Endodermal cell (in vitro differentiated cells): ENCODE measurements at places on chromosomes 5 and 9. TPM values are rescaled to one million over a fixed set of nuclear protein-coding genes. Genes with fewer than 3 reads are reported as not detected.

DNA sequence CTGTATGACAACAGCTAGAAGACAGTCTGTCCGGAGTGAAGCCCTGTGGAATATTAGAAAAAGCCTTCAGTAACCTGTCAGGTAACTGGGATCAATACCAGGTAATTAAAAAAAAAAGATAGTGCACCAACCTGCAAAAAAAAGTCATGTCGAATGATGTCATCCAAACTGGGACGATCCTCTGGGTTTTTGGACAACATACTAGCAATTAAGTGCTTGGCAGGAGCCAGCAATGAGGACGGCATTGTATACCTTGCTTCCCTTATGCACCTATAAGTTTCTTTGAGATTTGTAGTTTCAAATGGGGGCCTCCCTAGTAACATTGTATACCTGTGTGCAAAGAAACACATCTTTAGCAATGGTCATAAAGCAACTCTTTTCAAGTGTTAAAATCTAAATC, 2.8 kb downstream of the PLK2 start:
- H3K36me3 ChIP-seq = peaks cover 53% of the 10 kb centered on the region
- H3K27ac ChIP-seq = no peak overlapping the region
- H3K27me3 ChIP-seq = no peaks in the 10 kb centered on the region
- H3K4me3 ChIP-seq = peak overlapping the region; percentile 98
- no peaks in the 10 kb centered on the region for H3K4me1 ChIP-seq

DNA sequence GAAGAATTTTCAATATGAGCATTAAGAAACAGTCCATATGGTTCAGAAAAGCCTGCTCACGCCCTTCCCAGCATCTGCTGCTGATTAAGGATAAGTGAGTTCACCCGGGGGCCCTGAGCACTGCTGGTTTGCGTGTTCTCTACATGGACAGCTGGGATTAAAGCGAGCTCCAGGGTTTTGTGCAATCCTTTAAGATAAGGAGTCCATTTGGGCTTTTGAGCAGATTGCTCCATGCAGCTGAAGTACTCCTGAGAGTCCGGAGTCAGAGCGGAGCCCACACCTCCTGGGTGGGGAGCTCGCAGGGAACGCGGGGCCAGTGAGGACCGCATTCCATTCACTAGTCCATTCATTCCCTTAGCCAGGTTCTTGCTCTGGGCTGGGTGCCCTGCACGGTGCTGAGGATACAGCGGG, 149.3 kb upstream of the COL5A1 start:
- H3K27ac ChIP-seq = no peak overlapping the region
- DNase-seq = no peak
- H3K4me1 ChIP-seq = no peaks in the 10 kb centered on the region
- no peaks in the 10 kb centered on the region for H3K27me3 ChIP-seq

DNA sequence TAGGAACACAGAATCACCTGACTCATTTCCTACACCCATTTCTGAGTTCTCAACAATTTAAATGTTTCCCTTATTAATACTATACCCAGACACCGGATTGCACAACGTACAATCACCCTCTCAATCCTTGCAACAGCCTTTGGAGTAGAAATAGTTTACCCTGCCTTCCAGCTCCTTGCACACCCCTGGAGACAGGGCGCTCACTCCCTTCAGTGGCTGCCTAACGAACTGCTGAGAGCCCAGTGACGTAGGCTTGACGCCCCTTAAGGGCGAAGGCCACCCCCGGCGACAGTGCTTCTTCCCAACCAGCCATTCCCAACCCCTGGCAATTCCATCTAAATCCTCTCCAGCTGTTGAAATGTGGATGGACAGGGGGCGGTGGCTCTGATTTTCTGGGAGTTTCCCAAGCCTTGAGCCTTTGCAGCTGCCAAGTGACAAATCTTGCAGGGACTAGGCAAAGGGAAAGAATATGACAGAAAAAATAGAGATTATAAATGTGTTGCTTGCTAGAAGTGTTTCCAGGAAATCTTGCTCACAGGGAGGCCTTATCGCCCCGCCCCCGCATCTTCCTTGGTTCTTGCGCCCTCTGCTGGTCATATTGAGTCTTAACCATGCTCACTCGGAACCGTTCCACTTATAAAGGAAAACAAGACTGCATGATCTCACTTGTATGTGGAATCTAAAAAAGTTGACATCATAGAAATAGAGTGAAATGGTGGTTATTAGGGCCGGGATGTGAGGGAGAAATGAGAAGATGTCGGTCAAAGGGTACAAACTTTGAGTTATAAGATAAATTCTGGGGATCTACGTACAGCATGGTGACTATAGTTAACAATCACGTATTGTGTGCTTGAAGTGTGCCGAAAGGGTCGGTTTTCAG, 7.6 kb upstream of the BARX1 start:
- peak; percentile 89 for DNase-seq
- no peak overlapping the region for H3K27ac ChIP-seq
- H3K36me3 ChIP-seq = no peaks in the 10 kb centered on the region
- peaks cover 50% of the 10 kb centered on the region for H3K27me3 ChIP-seq

DNA sequence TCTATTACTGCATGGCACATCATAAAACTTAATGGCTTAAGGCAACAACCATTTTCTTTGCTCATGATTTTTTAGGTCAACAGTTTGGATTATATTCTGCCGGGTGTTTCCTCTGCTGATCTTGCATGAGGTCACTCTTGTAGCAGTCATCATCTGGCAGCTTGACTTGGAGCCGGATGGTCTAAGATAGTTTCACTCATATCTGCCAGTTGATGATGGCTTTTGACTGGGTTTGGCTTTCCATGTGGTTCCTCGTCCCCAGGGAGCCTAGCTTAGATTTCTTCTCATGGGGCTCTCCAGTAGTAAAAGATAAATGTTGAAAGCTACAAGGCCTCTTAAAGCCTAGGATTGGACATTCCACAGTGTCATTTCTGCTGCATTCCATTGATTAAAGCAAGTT, 27.4 kb downstream of the LNPEP start:
- H3K27me3 ChIP-seq = no peaks in the 10 kb centered on the region
- no peak overlapping the region for H3K27ac ChIP-seq
- H3K4me3 ChIP-seq = no peak overlapping the region
- H3K4me1 ChIP-seq = no peaks in the 10 kb centered on the region

- H3K36me3 ChIP-seq = no peaks in the 10 kb centered on the region
- no peaks in the 10 kb centered on the region for H3K4me1 ChIP-seq
- no peak overlapping the region for H3K4me3 ChIP-seq
- H3K27me3 ChIP-seq = no peaks in the 10 kb centered on the region
- no peak for DNase-seq
Measured at GRCh38 chr5:166027582-166027981, 2263.9 kb upstream of the WWC1 start.

TMC1 gene
- 0.05 and 0.09 TPM in 2 replicates for total RNA-seq

C9orf153 gene
- 0.51 to 0.99 TPM (median 0.53 TPM) in 3 replicates for total RNA-seq

TTC23L gene
- total RNA-seq = 0.95 and 0.99 TPM in 2 replicates
